ENCODE measurements at places on chromosomes 6 and 20.

DNA sequence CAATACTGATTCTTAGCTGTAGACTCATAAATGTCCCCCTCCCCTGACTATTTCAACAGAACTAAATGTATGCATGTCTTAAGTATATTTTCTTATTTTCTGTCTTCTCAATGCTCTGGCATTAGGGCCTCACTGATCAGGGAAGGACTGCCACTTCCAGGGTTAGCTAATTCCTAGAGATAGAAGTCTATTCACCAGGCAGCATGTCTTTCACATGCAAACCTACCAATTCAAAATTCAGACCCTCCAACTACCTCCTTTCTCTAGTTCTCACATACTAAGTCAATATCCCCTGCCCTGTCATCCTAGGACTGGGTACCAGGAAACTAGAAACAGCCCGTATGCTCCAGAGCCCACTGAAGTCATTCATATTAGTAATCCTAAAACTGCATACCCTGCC lies 132.3 kb downstream of the RALGAPA2 start:
- DNase-seq = no peak

DNA sequence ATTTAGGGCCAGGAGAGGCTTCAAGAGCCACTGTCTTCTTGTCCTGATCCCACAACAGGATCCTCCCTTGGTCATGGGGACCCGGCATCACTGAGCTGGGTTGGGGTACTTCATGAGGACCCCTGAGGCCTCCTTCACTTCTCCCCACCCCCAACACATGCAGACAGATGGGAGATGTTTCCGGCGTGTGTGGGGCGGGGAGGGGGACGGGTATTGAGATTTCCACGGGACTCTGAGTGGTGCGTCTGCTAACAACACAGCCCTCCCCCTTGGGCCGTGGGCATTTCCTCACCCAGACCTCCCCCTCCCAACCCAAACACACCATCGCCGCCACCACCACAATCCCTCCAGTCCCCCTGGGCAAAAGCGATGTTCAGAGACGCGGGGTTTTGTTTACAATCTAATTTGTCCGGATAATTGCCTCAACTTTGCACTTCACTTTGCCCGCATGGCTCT lies 906 bp upstream of the FOXP4 start:
- DNase-seq = no peak

- DNase-seq = peak; percentile 3
Observed at GRCh38 chr6:111411978-111412566, 70.9 kb downstream of the REV3L start.

DNA sequence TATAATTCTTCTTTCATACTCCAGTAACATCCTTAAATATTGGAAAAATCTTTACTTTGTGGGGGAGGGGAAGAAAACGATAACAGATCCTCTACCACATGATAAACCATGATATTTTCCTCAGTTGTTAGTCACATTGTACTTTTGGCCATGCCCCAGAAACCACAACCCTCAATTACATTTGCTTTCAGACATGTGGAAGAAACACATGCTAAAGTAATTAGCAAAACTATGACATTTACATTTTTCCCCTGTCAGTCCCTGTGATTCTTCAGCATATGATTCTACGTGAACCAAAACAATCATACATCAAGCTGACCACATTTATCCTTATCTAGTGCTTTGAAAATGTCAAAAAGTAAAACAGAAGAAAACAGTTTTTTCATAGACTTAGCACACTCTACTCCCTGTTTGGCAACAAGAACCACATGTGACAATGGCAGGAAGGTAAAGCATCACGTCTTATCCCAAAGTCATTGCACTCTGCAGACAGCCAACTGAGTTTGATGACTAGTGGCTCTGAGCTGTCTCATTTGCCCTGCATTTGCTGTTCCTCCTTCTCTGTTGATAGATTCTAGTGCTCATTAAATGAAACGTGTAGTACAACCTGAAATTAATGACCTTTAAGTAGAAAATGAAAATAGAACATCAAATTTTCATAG lies 505.8 kb upstream of the MARCKS start:
- DNase-seq = no peak

- DNase-seq = no peak
Observed at GRCh38 chr20:32610472-32611218, 25.5 kb upstream of the NOL4L start.

GRCh38 chr20:31565699-31566318 lies 39.3 kb upstream of the ID1 start:
- DNase-seq = no peak

DNA sequence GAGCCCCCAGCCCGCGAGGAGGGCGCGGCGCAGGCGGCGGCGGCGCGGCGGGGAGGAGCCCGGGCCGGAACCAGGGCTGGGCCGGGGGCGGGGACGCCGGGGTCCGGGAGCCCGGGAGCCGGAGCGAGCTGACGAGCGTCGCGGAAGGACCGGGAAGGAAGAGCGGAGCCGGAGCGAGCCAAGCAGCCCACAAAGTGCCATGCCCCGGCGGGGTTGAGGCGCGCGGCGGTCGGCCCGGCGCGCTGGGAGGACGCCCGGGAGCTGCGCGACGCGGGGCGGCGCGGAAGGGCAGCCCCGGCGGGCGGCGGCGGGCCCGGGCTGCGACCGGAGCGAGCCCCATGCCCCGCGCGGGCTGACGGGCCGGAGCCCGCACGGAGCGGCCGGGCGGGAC lies 289 bp downstream of the FOXP4 start:
- DNase-seq = no peak

- no peak for DNase-seq
Observed at GRCh38 chr6:150537491-150537890, 62.2 kb upstream of the PLEKHG1 start.

DNA sequence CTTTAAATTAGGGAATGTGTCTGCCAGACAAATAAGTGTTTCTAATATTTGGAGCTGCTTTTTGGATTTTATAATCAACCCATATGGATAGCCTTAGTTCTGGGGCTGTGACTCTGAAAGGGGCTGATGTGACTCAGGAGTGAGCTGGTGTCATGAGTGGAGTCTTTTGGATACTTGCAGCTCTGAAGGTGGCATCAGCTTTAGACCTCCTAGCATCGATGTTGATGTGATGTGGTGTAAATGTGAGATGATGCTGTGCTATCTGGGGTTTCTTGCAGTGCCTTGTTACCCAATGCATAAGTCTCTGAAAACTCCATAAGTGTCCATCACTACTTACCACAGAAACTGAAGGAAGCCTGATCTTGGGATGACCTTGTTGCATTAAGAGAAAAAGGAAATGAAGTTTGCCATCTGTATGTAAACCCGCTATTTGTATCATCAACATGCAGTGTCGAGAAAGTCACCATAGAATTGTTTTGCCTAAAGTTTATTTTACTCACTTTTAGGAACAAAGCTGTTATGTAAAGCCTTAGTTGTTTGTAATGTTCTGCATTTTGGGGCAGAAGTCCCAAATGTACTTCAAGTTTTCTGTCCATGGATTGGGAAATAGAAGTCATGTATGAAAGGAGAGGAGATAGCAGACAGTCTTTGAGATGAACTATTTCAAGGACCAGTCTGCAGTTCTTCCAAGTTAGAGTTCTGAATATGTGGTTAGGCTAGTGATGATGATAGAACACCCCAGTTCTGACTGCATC lies 8.0 kb downstream of the FOXO3 start:
- no peak for DNase-seq

DNA sequence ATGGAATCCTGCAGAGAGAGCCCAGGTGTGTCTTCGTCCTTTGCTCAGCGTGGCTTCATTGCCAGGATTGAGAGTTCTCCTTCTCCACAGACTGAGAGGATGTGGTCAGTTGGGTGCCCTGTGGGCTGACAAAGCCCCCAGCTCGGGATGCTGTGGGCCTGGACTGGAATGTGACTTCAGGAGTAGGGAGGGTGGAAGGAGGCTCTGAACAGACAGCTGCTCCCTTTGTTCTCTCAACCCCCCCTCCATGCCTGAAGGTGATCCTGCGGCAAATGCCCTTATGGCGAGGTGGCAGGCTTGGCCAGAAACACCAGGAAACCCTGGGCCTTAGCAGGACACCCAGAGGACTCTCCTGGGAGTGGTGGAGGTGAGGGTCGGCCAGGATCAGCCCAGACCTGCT lies 1.8 kb upstream of the CST5 start:
- DNase-seq = no peak
